Fibroblast of skin of right biceps (primary cell): ENCODE measurements at places on chromosomes 7 and 10.

DNA sequence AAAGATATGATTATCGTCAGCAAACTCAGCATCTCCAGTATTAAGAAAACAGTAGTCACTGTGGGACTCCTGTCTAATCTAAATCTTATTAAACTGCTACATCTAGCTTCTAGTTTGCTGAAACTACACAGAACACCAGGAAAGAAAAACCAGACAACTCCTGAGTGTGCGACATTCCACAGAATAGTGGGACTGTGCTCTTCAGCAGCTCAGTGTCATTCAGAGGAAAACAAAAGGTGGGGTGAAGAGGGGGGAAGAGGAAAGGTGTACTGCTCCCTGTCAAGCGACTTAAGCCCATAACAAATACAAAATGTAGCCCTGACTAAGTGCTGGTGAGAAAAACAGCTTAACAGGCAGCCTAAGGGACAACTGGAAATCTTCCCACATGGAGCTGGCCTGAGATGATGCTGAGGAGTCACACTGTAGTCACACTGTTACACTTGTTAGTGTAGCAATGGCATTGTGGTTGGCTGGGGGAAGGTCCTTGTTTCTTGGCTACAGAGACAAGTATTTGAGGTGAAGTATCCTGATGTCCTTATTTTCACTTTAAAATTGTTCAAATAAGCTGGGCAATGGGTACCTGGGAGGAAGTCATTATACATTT, 135.5 kb downstream of the USP6NL start:
- DNase-seq, result peak; percentile 4

DNA sequence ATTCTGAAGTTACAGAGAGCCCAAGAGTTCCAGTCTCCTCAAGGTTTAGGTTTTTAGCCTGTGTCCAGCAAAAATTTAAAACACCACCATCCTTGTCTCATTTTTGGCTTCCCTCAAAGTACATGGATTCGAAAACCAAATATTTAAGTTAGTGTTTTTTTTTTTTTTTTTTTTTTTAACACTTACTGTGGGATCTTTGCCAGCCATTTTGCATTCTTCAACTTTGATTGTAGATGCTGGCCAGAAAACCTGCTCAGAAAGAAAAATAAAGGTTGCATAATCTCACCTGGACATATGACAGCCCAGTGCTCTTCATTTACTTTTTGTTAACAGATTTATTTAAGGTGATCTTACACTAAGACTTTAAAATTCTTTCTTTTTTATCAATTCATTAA, 91.6 kb downstream of the SEMA3C start:
- DNase-seq, result no peak

- peak; percentile 2 for DNase-seq
Observed at GRCh38 chr7:116139007-116139406, 71.3 kb upstream of the TES start.

- DNase-seq, result peak; percentile 61
Observed at GRCh38 chr10:132574783-132575319, 37.3 kb downstream of the INPP5A start.

DNA sequence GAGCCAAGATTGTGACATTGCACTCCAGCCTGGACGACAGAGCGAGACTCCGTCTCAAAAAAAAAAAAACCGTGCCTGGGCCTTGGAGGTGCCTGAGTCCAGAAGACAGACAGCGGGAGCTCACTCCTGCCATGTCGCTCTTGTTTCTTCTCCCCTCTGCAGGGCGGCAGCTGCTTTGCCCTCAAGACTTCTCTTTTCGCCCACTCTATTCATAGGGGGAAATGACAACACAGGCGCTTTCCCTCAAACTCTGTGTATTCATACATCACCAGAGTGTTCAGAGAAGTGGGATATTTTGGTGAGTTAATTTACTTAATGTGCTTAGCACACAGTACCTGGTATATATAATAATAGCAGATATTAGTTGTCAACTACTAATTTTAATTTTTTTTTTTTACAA, 44.5 kb downstream of the FOXK1 start:
- no peak for DNase-seq

GRCh38 chr7:91068136-91068795, 196.0 kb upstream of the FZD1 start:
- no peak for DNase-seq

DNA sequence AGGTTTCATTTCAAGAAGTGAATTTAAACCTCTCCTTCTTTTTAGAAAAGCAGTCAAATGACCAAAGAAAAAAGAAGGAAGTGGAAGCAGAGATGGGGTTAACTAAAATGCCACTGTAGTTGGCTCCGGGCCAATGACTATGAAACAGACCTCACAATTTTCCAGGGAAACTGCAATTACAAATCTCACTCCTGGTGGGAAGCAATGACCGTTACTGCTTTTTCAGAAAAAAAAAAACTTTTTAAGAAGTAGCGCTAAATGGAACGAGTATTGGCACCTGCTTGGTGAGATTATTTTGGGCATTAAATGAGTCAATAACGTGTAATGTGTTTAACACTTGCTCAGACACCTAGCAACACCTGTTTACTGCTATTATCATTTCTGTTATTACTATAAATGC, 1.2 kb downstream of the SFRP4 start:
- no peak for DNase-seq

- DNase-seq, result no peak
Observed at GRCh38 chr7:134831862-134832261, 52.4 kb downstream of the CALD1 start.

DNA sequence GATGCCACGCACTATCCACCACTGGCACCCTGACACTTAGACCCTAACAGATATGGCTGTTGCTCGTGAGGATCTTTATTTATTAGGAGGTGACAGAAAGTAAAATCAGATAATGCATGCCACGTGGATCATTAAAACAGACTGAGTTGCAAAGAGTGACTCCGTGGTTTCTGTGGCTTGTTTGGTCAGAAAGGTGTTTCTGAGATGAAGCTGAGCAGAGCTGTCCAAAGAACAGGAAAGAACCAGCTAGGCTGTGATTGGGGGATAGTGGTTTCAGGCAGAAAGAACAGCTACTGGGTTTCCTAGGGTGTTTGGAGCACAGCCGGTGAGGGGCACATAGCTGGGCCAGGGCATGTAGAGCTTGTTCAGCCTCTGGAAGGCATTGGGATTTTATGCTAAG, 34.4 kb downstream of the CSGALNACT2 start:
- DNase-seq, result no peak

DNA sequence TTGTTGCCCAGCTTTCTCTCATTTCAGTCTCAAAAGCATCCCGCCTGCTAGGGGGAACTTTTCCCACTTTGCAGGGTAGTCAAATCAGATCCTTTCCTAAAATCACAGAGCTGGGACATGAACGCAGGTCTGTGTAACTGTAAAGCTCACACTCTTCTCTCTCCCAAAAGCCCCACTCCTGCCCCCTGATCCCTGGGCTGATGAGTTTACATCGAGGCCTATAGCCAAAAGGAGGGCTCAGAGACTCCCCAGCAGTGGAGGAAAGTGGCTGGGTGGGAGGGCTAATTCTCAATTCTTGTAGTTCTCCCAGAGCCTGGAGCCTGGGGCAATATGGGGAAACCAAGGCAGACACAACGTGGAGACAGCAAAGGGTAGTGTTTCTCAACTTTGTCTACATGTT, 6.5 kb upstream of the MTPAP start:
- no peak for DNase-seq

DNA sequence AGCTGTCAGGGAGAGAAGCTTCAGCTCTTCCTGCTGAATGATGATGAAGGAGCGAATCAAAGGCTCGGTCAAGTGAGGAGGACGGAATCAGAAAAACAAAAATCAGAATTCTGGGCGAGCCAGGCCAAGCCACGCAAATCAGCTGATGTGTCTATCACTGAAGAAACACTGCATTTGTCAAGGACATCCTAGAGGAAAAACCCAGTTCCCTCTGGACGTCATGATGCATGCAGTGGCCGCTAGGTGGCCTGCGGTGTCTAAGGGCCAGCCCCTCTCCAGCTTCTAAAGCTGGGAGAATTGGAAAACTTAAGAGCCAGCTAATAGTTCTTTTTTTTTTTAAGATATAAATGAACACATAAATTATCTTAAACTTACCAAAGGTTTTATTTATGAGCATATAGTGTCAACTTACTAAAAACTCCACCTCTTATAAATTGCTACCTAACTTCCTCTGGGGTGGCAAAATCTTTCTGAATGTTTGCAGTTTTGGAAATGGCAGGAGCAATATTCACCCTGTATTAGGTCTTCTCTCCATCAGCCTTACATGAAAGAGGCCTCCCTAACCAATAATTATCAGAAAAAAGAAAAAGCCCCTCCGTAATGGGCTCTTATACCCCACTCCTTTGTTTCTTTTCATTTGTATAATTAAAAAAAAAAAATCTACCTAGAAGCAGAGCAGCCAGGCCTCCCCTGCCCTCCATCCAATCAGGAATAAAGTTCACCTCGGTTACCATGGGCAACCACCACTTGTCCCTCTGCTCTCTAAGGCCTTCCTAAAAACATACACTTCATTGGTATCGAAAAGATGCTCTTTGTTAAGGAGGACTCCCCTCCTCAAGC, 186.8 kb downstream of the USP6NL start:
- DNase-seq, result peak; percentile 38

DNA sequence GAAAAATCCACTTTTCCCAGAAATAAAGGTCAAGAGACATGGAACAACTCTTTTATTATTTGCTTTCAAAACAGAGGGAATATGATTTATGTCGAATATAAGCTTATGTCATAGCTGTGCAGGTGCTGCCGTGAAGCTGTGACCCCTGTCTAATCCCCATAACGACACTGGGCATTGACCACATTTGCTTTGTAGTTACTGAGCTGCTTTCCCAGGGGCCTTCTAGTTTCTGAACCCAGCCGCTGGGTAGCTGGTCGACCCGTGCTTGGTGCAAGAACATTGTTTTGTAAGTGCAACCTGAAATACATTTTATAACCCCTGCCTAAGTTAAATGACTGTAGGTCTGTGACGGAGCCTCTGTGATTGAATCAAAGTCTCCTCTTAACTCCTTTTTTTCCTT, 144.9 kb upstream of the HDAC9 start:
- no peak for DNase-seq

DNA sequence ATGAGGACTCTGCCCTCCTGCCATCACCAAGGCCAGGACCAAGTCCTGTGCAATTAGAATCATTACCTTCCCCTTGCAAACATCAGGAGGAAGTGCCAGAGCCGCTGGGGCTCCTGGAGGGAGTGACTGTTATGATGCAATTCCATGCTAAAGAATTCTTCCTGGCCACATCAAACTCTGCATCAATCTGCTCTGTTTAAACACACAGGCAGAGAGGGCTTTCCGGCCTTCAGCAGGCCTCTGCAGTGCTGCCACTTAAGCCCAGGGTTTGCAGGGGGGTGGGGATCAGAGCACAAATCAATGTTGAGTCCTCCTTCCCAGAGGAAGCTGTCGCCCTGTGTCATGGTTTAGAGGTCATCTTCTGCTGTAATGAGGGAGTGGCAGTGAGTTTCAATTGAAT, 58.1 kb downstream of the CTBP2 start:
- peak; percentile 73 for DNase-seq

DNA sequence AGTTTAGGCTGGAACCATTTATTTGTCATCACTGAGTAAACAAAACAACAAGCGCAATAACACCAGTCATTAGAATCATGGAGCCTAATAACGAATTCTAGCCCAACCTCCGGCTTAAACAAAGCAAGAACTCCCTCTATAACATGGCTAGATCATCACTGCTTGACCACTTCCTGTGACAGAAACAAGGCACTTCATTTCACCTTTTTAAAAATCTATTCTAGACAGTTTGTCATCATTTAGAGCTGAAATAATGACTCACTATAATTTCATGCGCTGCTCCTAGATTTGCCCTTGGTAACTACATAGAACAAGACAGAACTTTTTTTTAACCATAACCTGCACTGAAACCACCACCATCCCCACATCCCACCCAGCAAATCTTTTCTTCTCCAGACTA, 81.3 kb downstream of the OSBPL3 start:
- DNase-seq, result peak; percentile 62

DNA sequence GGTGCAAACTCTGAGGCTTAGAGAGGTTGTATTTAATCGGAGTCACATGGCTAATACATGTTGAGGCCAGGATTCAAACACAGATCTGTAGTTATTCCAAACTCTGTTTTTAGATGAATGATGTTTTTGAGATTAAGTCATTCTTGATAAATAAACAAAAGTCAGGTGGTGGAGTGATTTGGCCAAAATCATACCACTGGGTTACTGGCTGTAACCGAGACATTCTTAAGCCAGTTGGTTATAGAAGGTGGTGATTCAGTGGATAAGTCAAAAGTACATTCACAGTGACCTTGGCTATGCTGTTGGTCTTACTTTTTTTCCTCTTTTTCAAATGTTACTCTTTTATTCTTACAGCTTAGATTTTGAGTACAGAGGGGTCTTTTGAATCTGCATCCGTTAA, 361.4 kb downstream of the KIF20B start:
- DNase-seq, result no peak
